Activated T-cell treated with anti-CD3 and anti-CD28 coated beads for 1 hour (primary cell): ENCODE measurements at places on chromosomes 11 and 22.

GRCh38 chr11:91654686-91655085 is 569.9 kb upstream of the FAT3 start:
- DNase-seq, result no peak

DNA sequence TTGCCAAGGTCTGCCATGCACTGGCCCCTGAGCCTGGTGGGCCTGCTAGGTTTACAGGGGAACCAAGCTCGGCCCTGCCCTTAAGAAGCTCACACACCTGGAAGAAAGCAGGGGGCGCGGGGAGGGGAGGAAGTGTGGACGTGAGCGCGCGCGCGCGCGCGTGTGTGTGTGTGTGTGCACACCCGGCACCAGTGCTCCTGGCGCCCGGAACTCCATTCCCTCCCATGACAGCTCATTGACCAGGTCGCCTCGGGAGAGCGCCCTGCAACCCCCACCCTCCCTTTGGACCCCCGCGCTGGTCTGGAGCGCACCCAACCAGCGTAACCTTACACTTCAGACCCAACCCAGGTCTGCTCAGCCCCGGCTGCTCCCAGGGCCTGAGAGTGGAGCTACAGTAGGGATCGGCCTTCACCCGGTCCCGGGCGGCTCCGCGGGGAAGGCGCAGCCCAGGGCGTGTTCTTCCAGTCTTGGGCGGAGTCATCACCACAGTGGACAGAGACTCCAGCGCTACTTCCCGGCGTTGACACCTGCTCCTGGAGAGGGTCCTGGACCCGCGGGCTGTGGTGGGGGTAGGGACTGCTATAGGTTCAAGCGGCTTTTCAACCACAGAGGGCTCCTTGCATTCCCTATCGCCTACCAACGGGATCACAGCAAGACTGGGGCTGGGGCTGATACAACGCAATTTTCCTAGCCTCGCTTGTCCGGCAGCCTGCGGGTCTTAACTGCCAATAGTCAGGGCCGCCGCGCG is 1.5 kb downstream of the GALNT18 start:
- DNase-seq, result no peak

DNA sequence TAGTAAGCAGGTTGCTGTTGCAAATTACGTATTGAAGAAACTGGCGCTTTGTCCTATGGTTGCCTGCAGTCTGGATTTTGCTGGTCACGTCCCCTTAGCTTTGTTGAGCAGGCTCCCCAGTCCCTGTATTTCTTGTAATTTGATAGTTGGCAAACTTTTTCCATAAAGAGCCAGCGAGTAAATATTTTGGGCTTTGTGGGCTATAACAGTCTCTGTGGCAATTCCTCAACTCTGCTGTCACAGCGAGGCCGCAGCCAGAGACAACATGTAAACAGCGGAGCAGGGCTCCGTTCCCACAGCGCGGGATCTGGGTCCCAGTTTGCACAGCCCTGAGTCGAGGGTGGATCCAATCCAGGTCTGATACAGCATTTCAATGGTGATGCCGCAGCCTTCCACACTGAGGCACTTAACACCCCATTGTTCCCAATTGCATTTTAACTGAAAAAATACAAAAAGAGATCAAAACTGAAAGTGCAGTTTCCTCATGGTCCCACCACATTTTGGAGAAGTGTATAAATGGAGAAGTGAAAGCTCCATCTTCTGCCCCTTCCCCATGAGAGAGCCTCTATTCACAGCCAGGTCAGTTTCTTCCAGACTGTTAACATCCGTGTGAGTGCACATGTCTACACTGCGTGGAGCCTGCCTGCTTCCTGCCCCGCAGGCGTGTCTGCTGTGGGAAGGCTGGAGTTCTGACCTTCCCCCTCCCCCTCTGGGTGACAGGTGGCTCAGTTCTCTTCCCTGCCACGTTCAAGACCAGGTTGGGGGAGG is 89.1 kb downstream of the RPS6KA4 start:
- DNase-seq, result no peak

- DNase-seq, result no peak
These were observed 175.8 kb downstream of the DSCAML1 start for GRCh38 chr11:117621226-117621625.

GRCh38 chr22:46049726-46050450 is 72.9 kb upstream of the WNT7B start:
- no peak for DNase-seq

- DNase-seq, result no peak
These were observed 193.0 kb downstream of the MSANTD4 start for GRCh38 chr11:105829084-105829483.

GRCh38 chr22:27019827-27020226 is 362.4 kb downstream of the MIAT start:
- DNase-seq, result no peak
